Activated T-cell treated with anti-CD3 and anti-CD28 coated beads, Interleukin-2, amount 50 U/mL, for 24 hours (primary cell): ENCODE measurements at places on chromosomes 1 and 21.

DNA sequence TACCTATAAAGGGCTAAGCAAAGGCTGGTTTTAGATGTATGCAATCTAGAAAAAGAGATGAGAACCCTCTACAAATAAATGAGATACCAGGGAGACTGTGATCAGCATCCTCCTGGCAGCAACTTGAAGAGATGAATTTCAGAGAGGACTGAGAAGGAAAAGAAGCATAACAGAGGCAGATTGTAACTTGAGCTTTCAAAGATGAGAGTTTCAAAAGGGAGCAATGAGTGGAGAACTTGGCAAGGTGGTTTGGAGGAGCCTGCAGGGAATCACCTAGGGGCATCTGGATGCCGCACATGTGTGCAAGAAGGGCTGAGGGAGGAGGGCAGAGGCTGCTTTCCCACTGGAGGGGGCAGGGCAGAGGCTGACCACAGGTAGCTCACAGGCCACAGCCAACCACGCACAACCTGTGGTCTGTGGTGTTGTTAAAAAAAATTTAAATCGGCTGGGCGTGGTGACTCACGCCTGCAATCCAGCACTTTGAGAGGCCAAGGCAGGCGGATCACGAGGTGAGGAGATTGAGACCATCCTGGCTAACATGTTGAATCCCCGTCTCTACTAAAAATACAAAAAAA lies 50.2 kb downstream of the PCNX2 start:
- DNase-seq: no peak

DNA sequence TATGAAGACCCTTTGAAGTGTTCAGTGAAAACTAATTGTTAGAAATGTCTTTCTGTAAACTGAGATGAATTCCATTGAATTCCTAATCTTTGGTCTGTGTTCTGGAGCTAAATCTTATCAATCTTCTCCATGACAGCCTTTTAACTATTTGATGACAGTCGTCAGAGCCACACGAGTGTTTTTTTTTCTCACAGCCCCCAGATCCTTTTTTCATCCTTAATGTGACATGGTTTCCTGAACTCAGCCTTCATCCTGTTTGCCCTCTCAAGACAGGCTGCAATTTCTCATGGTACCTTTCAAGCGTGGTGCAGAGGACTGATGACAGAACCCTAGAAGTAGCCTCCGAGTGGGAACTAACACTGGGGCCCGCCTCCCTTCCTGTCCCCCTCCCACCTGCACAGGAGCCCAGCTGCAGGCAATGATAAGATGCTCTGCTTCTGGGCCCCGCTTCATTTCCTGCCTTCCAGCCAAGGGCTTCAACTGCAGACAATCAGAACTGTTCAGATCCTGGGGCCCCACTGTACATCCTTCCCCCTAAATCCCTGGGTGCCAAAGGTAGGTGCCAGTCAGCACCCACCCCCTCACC lies 114.6 kb upstream of the VAV3 start:
- peak; percentile 56 for DNase-seq

DNA sequence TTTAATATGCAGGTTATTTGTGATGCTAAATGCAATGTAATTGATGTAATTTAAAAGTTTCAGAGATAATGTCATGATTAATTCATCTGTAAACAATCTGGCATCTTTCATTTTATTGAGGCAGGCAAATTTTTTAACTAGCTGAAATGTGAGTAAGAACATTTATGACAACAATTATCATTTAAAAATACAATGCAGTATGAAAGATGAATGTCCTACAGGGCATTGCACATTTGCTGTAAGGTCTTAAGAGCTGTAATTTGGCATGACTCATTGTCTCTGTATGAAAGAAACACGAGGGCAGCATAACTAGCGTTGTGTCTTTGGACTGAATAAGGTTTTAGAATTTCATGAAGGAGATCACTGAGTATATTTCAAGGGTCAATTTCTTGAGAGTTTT lies 642.8 kb downstream of the PLA2G4A start:
- DNase-seq: no peak

- DNase-seq: no peak
Observed at GRCh38 chr1:183282101-183282855, 96.2 kb downstream of the LAMC2 start.

- DNase-seq: no peak
Observed at GRCh38 chr1:241782396-241782795, 65.6 kb upstream of the EXO1 start.

DNA sequence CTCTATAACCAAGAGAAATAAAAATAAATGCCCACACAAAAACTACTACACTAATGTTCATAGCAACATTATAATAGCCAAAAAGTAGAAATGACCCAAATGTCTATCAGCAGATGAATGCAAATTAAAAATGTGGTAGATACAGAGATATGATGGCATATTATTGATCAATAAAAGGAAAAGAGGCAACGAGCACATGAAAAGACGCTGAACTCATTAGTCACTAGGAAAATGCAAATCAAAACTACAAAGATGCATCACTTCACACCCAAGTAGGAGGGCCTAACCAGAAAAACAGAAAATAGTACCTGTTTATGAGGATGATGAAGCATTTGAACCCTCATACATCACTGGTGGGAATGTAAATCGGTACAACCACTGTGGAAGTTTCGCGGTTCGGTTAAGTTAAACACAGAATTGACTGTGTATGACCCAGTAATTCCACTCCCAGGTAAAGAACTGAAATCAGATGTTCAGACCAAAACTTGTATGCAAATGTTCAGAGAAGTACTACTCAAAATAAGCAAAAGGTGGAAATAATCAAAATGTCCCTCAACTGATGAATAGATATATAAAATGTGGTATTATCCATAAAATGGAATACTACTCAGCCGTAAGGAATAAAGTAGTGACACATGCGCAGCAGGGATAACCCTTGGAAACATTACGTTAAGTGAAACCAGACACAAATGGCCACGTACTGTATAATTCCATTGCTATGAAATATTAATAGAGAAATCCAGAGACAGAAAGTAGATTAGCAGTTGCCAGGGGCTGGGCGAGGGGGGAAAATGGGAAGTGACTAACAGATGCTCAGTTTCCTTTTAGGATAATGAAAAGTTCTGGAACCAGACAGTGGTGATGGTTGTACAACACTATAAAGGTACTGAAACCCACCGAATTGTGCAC lies 3.1 kb downstream of the USP48 start:
- no peak for DNase-seq

DNA sequence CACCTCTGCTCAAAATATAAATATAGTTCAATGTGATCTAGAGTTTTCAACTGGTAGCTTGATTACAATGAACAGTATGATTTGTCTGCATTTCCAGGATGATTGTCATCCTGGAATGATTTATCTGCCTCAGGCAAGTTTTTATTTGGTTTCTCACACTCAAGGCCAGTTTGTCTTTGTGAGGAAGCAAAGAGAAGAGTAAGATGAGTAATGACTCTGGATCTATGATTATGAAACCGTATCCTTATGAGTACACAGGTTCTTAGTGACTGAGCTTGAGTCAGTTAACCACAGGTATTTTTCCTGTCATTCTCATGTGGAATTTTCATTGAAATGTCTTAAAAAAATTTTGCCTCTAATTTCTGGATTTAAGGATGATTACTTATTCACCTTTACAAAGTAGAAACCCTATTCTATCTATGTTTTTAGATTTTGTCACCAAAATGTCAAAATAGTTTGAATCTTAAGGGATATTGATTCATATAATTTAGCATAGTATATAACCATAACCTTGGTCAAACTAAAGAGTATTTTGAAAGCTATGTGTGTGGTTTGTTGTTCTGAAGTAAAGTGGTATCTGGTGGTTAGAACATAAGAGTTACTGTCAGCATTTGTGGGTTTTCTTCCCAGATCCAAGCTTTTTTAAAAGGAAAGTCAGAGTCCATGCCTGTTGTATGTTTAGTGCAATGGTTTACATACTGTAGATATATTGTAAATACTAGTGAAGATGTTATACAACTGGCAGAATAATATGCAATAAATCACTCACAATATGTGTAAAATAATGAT lies 145.0 kb downstream of the RASAL2 start:
- no peak for DNase-seq

DNA sequence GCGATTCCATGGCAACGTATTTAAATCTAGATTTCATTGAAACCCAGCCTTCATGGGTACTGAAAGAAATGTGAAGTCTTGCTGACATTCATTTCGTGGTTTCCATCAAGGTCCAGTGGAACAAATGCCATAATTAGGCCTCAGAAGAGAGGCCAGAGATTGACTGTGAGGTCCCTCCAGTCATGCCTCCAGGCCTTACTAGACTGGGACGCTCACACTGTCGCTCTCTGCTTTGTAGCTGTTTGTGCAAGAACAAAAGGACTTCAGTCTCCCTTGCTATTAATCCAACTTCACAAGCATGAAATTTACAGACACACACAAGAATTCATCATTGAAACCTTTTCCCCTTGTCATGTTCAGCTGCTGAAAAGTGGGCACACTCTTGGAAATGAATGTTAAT lies 180.4 kb upstream of the FOXD3 start:
- no peak for DNase-seq

- DNase-seq: peak; percentile 72
Observed at GRCh38 chr1:94237291-94238226, at the start of gene ARHGAP29. TSS of gene ARHGAP29 (minus strand) at chr1:94237584. CDS start at chr1:94231611, 5,973 bp downstream.

GRCh38 chr1:64745986-64746940 lies 1.4 kb downstream of the RAVER2 start:
- no peak for DNase-seq

DNA sequence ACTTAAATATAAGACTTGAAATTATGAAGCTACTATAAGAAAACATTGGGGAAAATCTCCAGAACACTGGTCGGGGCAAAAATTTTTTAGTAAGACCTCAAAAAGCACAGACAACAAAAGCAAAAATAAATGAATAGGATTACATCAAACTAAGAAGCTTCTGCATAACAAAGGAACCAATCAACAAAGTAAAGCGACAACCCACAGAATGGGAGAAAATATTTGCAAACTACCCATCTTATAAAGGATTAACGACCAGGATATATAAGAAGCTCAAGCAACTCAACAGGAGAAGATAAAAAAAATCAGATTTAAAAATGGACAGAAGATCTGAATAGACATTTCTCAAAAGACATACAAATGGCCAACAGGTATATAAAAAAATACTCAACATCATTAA lies 19.1 kb downstream of the UCHL5 start:
- DNase-seq: no peak

- DNase-seq: peak; percentile 65
Observed at GRCh38 chr1:38004284-38005108, 818 bp downstream of the FHL3 start.

DNA sequence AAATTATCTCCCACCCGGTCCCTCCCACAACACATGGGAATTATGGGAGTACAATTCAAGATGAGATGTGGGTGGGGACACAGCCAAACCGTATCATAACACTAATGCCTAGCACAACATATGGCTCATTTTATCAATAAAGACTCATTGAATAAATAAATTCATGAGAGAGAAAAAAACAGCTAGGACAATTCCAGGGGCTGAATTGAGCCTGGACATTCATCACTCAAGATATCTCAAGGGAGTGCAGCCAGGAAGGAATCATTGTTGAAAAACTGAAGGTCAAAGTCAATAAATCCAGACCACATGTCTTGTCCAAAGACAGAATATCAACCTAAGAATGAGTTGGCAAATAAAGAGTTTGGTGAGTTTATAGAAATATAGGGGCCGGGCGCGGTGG lies 644.1 kb downstream of the PLPP3 start:
- no peak for DNase-seq

GRCh38 chr1:111565968-111566367 lies 53.6 kb upstream of the RAP1A start:
- DNase-seq: no peak

- no peak for DNase-seq
Observed at GRCh38 chr1:1758059-1758621, 20.1 kb downstream of the NADK start.

DNA sequence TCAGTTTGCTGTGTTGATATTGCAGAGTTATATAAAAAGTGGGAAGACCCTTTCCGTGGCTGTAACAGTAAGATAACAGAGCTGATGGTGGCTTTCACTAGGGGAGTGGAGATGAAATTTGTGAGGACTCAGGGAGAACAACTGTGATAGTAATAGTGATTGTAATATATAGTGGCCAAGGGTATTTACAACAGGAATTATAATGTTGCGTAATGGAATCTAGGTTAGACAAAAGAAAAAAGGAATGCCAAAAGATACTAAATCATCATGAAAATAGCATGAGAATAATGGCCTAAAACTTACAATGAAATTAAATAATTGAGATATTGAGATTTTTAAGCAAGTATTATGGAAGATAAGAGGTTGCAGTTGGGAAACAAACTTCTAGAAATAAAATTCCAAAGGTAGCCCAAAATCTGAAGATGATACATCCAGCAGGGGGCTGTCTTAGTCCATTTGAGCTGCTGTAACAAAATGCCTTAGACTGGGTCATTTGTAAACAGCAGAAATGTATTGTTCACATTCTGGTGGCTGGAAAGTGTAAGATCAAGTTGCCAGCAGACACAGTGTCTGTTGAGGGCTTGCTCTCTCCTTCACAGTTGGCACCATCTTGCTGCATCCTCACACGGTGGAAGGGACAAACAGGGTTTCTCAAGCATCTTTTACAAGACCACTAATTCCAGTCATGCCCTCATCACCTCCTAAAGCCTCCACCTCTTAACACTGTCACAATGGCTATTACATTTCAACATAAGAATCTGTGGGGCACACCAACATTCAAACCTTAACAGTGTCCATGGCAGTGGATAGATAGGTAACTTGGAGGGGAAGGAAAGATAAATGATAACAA lies 711.2 kb downstream of the MRPL39 start:
- DNase-seq: no peak

DNA sequence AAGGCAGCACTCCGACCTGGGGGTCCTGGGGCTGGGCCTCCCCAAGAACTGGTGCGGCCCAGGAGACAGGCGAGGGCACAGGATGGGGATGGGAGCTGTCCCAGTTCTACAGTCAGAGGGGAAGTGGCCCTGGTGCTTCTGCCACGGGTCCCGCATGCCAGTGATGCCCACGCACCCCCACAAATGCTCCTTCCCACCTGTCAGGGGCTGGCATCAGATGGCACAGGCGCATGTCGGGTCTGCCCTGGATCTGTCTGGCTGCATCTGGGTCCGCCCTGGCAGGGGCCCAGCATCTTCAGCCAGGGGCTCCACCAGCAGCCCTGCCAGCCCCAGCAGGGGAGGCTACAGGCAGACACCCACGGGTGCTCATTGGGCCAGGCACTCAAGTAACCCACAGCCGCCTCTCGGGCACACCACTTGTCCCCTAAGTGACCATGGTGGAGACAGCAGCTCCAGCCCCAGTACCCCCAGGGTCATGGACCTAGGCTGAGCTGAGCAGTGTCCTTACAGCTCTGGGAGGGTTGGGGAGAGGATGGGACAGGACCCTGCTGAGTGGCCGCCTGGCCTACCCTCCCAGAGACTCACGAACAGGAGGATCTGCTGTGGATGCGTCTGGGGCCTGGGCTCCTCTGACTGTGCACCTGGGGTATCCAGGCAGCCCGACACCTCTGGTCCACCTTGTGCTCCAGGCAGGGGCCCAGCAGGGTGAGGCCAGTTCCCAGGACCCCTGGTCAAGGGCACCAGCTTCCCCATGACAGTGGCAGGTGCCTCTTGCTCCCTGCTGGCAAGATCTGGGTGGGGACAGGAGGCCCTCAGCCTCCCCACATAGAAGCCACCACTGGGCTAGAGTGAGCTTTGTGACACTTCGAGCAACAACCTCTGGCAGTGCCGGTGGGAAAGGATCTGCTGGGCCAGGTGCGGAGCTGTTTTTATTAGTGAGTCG lies 5.4 kb downstream of the SMIM1 start:
- no peak for DNase-seq

GRCh38 chr1:230293390-230293700 lies 132.8 kb downstream of the PGBD5 start:
- peak; percentile 9 for DNase-seq
